Astrocyte of the spinal cord (primary cell): ENCODE measurements at places on chromosomes 16 and 17.

GRCh38 chr17:47733674-47734410, 806 bp downstream of the TBX21 start:
- no peak for DNase-seq

DNA sequence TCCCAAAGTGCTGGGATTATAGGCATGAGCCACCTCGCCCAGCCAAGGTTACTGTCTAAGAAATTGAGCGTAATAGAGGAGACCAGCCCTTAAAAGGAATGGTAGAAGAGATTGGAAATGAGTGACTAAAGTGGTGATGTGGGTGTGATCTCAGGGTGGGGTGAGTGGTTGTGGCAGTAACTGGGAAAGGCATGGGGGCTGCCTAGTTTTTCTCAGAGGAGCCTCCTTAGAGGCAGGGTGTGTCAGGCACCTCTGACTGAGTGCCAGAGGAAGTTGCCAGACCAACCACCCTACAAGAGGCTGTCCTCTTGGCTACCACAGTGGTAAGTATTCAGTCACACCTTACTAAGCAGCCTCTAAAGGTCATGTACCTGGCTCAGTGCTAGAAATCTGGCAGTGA, 8.9 kb downstream of the DUS2 start:
- no peak for DNase-seq

GRCh38 chr16:49588729-49589384, 215.3 kb downstream of the C16orf78 start:
- peak; percentile 30 for DNase-seq

GRCh38 chr17:71402661-71403141, 718.1 kb upstream of the SOX9 start:
- DNase-seq = no peak

DNA sequence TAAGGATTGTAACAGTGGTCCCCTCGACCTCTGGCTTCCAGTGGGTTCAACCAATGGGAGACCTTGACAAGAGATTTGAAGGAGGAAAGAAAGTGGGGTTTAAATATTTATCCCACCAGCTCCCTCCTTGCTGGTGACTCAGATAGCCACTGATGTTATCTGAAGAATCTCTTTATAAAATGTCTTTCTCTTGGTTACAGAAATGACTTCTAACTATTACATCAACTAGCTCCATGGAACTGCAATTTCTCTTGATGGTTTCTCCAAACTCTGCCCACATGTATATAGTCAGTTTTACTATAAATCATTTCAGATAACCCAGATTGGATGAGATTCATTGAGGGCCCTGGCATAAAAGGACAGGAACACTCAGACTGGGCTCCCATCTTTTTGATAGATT, 920.2 kb upstream of the SOX9 start:
- no peak for DNase-seq

GRCh38 chr16:82368041-82368440, 198.0 kb upstream of the MPHOSPH6 start:
- no peak for DNase-seq

GRCh38 chr17:56975656-56976055, 2.3 kb upstream of the SCPEP1 start:
- no peak for DNase-seq

- DNase-seq = no peak
Observed at GRCh38 chr17:27339198-27339835, 45.4 kb downstream of the WSB1 start.

GRCh38 chr17:73733517-73733916, 89.3 kb upstream of the SDK2 start:
- no peak for DNase-seq

DNA sequence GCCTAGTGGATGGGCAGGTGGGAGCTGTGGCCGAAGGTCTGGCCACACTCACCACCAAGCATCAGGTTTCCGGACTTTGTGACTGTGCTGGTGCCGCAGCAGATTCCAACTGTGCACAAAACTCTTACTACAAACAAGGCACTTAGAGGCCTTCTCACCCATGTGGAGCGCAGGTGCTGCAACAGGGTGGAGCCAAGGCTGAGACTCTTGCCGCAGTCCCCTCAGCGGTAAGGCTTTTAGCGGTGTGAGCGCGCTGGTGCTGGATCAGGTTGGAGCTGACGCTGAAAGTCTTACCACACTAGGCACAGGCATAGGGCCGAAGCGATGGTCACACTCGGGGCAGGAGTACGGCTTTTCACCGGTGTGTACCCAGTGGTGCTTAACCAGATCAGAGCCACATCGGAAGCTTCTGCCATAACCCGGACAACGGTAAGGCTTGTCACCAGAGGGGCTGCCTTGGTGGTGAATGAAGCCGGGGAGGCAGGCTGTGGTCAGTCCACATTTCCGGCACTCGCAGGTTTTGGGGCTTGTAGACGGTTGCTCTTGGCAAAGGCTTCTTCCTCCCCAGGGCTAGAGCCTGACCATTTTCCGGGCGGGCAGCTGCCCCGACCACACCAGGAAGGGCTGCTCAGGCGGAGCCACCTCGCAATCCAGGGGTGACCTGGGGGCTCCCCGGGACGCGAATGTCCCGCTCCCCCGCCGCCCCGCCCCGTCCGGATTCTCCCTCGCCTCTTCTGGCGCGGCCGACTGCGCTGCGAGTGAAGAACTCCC, 1.0 kb upstream of the ARMC5 start:
- DNase-seq = peak; percentile 51

DNA sequence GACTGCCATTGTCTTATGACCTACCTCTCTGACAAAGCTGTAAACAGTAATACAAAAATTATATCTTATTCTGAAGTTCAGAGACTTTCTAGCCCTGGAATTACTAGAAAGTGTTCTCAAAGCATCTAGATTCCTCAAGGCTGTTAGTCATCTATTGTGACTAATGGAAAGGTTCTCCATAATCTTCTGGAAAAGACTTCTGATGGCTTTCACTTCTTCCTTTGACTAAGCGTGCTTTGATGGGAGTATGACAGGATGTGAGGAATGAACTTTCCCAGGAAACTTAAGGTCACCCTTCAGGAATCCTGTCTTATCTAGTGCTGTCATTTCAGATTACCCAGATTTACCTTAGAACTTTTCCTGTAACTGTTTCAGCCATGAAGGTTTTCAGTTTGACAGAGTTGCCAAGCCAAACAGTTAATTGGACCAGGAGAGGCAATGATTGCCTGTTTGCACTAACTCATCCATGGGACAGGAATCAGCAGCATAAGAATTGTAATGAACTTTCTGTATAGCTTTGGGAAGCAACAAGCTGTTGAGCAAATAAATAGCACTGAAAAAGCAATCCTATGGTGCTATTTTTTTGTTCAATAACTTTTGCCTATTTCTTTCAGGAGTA, 43.5 kb downstream of the AP2B1 start:
- peak; percentile 40 for DNase-seq

DNA sequence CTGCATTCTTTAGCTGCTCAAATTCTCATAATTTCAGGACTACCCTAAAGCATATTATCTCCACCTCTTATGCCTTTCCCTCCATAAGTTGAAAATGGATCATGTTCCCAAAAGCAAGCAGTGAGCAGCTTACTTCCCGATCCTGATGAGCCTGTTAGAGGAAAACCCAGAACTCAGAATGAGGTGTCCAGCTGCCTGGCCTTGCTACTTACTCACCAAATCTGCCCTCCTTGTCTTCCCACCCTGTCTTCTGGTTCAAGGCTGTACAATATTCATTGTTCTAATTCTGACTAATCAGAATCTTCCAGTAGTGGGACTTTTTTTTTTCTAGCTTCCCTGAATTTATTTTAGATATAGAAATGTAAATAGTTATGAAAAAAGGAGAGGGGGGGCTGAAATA, 10.8 kb downstream of the LYRM1 start:
- DNase-seq = no peak

- no peak for DNase-seq
Observed at GRCh38 chr16:68450741-68451255, 2.5 kb upstream of the SMPD3 start.

DNA sequence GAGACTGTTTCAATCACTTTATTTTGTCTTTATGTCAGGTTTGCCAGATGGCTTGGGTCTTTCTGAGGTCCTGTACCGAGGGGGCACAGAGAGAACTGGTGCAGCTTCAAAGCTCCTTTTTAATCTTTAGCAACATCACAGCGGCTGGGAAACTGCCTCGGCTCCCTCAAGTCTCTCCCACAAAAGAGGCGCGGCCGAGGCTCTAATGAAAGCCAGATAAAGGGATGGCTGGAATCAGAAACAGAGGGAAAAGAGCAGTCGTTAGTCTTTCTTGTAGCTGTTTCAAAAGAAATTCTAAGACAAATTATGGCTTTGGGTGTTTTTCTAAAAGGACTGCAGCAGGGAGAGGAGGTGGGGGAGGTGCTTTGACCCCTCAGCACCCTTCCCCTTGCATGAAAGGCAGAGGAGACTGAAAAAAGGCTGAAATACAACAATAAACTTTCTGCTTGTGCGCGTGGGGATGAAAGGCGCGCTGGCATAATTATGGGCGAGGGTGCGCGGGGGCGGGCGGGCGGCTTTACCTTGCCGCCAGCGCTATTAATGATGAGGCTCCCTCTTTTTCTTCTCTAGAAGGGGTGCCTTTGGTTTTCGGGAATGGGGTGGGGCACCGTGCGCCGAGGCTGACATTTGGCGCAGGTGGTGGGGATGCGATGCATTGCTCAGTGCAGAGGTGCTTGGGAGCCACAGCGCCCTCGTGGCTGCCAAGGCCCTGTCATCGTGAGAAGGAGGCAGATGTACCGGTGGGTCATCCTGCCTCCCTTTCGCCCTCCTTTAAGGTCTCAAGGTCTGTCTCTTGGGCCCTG, 22.3 kb upstream of the BRD7 start:
- no peak for DNase-seq

- no peak for DNase-seq
Observed at GRCh38 chr17:2723997-2724783, 12.6 kb upstream of the CLUH start.

GRCh38 chr17:35903451-35903850, 23.3 kb upstream of the CCL5 start:
- DNase-seq = no peak

DNA sequence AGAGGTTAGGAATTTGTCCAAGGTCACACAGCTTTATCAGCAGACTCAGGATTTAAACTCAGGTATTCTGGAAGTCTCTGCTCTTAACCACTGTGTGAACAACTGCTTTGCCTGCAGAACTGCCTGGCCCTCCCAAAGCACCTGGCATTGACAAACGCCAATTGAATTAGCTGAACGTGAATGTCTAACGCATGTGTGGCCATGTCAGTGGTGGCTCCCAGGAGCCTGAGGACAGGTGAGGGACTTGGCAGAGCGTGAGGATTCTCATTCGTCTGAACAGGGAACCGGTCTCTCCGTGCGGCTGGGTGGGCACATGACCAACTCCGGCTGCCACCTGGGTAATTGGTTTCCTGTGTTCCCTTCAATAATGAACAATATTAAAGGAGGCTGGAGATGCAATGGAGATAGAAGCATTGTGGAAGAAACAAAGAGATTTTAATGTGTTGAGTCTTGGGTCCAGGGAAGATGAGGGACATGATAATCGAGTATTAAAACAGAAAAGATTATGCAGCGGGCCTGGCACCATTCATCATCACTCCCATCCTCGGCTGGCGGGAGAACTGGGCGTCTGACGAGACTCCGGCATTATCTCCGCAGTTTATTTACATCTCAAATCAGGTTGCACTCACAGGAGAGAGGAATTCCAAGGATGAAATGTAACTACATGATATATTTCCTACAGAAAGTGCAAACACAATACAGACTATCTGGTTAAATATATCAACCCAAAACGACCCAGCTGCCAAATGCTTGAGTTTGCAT, 113.5 kb downstream of the NPIPB5 start:
- DNase-seq = no peak

DNA sequence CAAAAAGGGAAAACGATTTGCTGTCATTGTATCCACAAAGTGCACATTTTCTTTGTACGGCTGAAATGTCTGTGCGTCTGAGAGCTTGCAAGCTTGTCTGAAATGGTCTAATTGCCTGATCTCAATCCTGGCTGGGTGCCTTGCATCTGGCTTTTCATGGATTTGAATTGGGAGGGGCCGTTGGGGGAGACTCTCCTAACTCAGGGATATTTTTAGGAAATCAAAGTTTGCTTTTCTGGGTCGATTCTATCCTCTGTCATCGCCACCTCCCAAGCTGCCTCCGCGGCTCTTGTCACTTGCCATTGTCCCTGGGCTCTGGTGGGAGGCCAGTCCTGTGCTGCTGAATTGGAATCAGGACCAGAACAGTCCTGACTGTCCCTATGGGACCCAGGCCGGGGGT, 33.3 kb upstream of the MGAT5B start:
- no peak for DNase-seq

- DNase-seq = no peak
Observed at GRCh38 chr16:82011199-82011641, at the start of gene SDR42E1. TSS of gene SDR42E1 (minus strand) at chr16:82011470. CDS start at chr16:82000858, 10,612 bp downstream.

GRCh38 chr17:65231662-65232335, 94.6 kb downstream of the RGS9 start:
- DNase-seq = peak; percentile 80

- DNase-seq = peak; percentile 91
Observed at GRCh38 chr17:65099941-65100315, 37.2 kb upstream of the RGS9 start.

DNA sequence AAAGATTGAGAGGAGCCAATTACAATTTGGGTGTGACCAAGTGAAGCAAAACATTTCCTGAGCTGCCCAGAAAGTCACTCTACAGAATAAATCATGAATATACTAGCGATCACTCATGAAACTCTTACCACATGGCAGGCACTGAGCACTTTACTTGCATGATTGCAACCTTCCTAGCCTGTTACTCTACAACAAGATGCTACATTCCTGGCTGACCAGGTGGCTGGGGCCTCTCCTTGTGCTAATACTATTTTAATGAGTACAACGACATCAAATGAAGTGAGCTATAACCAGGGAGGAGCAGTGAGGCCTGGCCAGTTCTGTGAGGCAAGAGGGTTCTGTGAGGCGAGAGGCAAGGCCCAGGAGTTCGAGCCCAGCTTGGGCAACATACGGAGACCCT, 75.2 kb downstream of the CPPED1 start:
- no peak for DNase-seq

DNA sequence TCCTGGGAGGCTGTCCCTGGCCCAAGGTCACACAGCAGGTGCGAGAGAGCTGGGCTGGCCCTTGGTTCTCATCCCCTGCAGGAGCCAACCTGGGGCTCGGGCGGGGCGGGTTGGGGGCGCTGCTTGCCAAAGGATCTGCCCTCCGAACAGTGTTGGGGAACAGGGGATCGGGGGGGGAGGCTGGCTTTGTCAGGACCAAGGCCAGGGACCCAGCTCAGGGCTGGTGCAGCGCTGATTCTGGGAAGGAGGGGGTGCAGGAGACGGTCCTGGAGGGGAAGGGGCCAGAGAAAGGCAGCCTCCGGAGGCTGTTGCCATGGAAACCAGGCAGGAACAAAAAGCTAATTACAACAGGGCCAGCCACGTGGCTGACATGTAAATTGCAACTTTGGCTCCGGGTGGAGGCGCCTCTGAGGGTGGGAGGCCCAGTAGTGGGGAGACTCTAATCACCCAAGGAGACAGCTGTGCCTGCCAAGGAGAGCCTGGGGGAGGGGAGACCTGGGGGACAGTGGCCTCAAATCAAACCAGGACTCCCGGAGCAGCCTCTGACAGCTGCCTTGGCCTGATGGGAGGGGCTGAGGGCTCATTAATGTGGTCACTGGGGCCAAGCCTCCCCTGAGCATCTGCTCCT, 1.3 kb downstream of the TUBB3 start:
- DNase-seq = peak; percentile 42

GRCh38 chr16:74053826-74054225, 242.8 kb upstream of the PSMD7 start:
- DNase-seq = no peak
